Stimulated activated CD4-positive, alpha-beta T cell treated with anti-CD3 and anti-CD28 coated beads, Interleukin-2, amount 100 ng/mL, for 4 hours (primary cell): ENCODE measurements at places on chromosomes 16 and 17.

DNA sequence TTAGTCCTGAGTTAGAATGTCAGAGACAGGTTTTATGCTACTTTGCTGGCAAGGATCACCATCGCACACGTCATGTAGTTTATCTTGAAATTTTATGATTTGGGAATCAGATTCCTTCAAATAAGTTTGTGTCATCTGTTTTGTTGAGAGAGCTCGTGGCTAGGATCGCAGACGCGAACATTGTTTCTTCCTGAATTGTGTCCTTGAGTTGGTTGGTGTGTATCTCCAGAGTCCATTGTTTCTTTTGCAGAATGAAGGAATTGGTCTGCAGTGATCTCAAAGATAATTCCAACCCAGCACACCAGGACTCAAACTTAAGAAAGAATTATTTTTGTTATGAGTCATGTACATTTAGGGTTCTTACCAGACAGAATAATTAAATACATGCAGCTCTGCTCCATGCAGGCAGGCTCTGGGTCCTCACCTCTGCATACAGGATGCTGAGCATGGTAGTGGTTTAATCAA is 51.6 kb downstream of the PRKCA start:
- DNase-seq: no peak

- DNase-seq: no peak
Observed at GRCh38 chr16:13951611-13952010, 31.7 kb downstream of the ERCC4 start.

DNA sequence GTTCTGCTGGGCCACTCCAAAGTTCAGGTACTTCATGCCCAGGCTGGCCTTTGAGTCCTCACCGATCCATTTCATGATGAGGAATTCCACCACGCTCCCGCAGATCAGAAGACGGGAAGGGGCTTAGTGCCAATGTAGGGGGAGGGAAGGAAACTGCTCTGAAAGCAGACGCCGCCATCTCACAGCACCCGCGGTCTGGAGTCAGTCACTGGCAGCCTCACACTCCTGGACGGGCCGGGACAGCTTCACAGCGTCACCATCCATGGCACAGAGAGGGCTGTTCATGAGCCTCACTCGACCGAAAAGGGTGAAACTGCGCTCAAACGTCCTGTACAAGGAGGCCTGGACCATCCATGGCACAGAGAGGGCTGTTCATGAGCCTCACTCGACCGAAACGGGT is 62.0 kb downstream of the RPH3AL start:
- DNase-seq: no peak

- no peak for DNase-seq
Observed at GRCh38 chr16:28085389-28086171, 22.1 kb upstream of the GSG1L start.

- no peak for DNase-seq
Observed at GRCh38 chr17:13435230-13435629, 166.5 kb downstream of the HS3ST3A1 start.

DNA sequence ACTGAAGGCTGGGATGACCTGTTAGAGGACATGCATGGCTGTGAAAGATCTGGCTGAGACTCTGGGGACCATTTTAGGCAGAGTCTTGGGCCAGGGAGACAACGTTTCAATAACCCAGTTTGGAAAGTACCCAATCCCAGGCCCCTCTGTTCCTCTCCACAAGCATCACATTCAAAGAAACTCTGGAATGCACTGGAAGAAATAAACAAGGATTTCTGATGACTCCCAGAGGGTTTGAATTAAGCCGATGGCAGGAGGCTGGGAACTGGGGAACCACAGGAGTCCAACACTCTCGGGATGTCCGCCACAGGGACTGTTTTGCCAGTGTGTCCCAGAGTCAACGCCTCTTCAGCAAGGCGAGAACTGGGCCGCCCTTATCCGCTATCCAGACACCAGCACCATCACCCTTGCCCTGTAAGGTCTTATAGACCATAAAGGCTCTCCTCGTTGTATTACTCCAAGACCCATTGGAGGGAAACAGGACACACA is 3.3 kb downstream of the PMP22 start:
- no peak for DNase-seq

- DNase-seq: no peak
Observed at GRCh38 chr16:30998852-30999761, 11.3 kb downstream of the STX1B start.
